ENCODE measurements at places on chromosomes 16 and 17.

- DNase-seq, result no peak
Observed at GRCh38 chr17:39400547-39401411, 647 bp downstream of the FBXL20 start.

- no peak for DNase-seq
Observed at GRCh38 chr16:57190136-57190535, 4.0 kb downstream of the RSPRY1 start.

GRCh38 chr16:66751992-66752322 is 548 bp upstream of the DYNC1LI2 start:
- no peak for DNase-seq

GRCh38 chr17:63571632-63572310 is 21.5 kb downstream of the DCAF7 start:
- DNase-seq, result peak; percentile 42

- no peak for DNase-seq
Observed at GRCh38 chr17:1961189-1961588, 63.9 kb downstream of the RTN4RL1 start.

- no peak for DNase-seq
Observed at GRCh38 chr17:38609280-38610031, 3.7 kb upstream of the SRCIN1 start.

DNA sequence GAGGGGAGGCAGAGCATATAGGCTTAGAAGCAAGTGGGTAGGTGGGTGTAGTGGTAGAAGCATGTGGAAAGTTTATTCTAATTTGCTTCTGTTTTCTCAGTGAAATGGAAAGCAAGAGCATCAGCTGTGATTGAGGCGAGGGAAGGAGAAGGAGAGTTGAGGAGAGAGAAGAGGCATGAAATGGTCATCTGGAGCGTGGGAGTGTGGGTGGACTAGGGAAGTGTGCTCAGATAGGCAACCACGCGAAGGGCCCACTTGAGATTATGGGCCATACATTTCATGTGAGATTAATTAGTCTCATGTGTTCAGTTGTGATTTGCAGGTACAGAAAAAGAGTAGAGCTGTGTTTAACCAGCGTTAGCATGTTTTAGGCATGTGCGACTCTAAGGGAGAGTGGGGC is 20.8 kb upstream of the CDC6 start:
- no peak for DNase-seq

GRCh38 chr16:75271441-75272096 is 20.1 kb upstream of the BCAR1 start:
- no peak for DNase-seq

GRCh38 chr17:2694381-2695242 is 17.0 kb downstream of the CLUH start:
- DNase-seq, result no peak

DNA sequence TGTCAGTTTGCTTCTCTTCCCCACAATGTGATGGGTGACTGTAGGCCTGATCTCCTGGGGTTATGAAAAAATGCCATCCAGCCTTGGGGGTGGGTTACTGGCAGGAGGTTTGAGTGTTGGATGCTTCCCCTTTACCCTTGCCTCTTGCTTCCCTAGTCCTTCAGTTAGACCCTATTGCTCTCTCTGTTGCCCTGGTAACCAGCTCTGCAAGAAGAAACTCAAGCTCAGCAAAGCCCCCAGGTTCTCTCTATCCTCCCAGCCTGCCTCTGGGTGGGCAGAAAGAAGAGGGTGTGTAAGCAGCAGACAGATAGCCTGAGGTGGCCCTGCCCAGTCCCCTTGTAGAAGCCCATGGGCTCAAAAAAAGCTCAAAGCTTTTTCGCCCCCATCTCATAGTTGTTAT is 2.8 kb upstream of the RAPGEFL1 start:
- no peak for DNase-seq

- DNase-seq, result no peak
Observed at GRCh38 chr17:19004421-19005136, at the start of gene FAM83G. Gene FAM83G (minus strand): TSS chr17:19004764. CDS start chr17:19004041, 723 bp downstream.

DNA sequence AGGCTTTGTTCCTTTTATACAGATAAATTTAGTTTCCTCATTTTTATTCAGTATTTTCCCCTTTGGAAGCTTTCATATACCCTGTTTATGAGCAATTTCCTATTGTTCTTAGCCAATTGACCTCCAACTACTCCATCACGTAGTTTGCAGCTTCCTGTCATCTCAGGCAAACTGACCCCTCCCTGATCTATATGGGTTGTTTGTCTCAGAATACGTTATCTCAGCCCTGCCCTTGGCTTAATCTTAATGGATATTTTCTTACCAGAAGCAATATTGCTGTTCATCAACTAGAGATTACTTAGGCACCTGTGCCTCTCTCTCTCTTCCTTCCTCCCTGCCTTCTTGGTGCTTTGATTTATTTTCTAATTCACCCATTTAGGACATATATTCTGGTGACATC is 81.2 kb downstream of the ZNF18 start:
- no peak for DNase-seq

- DNase-seq, result no peak
Observed at GRCh38 chr16:70512456-70512855, 10.9 kb downstream of the COG4 start.

DNA sequence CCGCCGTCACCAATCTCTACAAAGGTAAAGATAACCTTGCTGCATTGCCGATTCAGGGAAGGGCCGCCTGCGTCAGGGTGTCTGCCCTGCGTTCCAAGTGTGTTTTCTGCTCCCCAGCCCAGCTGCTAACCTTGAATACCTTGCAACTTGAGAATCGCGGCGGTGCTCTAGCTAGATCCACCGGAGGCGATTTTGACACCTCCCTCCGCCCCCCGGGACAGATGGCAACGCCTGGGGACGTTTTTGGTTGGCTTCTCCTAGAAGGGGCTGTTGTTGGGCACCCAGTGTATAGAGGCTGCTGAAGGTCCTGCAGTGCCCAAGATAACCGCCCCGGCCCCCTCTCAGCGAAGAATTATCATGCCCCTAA is 1.5 kb downstream of the HAPSTR1 start:
- DNase-seq, result no peak

DNA sequence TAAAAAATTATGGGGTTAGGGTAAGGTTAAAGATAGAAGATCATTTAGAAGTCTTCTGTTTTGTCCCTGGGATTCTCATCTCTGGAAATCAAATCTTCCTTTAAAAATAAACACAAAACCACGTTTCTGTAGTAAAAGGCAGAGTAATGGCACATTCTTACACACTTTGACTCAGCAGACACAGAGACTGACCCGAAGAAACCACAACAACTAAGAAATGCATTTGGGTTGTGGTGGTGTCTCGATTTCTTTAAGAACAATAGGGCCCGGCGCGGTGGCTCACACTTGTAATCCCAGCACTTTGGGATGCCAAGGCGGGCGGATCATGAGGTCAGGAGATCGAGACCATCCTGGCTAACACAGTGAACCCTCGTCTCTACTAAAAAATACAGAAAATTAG is 54.9 kb upstream of the MYH10 start:
- no peak for DNase-seq

GRCh38 chr17:15180121-15180561 is 85.0 kb downstream of the PMP22 start:
- DNase-seq, result no peak

DNA sequence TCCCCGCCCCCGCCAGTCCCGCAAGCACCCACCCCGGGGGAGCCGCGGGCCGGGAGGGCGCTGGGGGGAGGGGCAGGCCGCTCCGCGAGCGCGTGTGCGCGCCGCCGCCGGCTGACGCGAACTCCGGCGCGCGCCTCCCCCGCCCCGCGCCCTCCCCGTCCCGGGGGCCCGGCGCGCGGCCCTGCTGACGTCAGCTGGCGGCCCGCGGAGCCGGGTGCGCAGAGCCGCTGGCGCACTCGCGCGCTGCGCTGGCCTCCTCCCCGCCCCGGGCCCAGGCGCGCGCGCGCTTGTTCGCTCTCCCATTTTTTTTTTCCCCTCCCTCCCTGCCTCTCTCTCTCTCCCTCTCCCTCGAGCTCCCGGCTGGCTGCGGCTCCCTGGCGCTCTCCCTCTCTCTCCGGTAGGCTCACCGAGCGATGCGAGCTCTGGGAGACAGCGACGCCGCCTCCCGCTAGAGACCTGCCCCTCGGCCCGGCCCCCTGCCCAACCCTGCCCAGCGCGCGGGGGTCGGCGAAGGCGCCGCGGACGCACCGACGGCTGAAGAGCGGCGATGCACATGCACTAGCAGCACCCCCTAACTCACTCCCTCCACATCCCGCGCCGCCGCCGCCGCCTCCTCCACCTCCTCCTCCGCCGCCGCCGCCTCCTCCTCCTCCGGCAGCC is at the start of gene GNAO1:
TSS of gene GNAO1 (plus strand) at position 334 of the 660 bp plus-strand sequence. CDS start 747 bp downstream, outside the sequence.
- peak; percentile 30 for DNase-seq

GRCh38 chr17:39194089-39194984 is 3.1 kb downstream of the CACNB1 start:
- DNase-seq, result peak; percentile 20

DNA sequence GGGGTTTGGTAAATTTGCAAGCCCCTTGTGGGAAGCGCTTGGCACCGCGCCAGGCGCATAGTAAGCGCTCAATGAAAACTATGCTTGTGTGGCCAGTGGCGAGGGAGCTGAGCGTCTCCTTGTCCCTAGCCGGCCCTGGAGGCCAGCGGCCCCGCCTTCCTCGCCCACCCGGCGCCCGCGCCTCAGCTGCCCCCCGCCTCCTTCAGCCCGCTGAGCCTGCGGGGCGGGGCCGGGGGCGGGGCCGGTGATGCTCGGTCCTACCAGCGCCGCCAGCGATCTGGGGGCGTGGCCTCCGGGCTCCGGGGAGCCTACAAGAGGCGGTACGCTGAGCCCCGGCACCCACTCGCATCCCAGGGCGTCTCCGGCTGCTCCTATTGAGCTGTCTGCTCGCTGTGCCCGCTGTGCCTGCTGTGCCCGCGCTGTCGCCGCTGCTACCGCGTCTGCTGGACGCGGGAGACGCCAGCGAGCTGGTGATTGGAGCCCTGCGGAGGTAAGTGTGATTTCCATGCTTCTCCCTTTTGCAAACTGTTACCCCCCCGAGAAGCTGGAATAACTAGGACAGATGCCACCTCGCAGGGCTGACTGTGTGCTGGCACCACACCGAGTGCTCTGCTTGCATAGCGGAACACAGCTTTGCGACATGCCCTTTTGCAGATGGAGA is at the start of gene CRISPLD2:
TSS of gene CRISPLD2 (plus strand) at position 342 of the 661 bp plus-strand sequence. CDS start 18,511 bp downstream, outside the sequence.
- DNase-seq, result peak; percentile 69

DNA sequence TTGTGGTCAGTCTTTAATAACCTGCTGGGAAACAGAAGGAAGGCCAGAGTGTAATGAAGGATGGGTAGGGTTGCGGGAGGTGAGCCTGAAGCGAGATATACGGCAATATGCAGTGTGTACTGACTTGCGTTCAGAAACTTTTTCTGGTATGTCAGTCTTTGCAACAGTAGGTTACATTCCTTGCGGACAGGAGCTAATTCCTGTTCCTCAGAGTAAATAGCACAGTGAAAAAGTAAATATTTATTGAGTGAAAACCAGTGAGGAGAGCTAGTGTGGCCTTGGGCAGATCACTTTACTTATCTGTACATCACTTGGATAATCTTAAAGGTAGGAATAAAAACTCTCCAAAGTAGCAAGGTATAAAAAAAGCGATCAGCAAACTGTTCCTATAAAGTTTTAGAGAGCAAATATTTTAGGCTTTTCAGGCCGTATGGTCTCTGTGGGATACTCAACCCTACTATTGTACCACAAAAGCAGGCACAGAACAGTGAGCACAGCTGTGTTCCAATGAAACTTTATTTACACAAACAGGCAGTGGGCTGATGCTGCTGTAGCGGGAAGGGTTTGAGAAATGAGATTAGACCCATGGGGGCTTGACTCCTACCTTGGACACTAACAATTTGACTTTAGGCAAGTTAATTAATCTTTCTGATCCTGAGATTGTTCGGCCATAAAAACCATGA is 348.0 kb downstream of the UTP18 start:
- DNase-seq, result no peak

DNA sequence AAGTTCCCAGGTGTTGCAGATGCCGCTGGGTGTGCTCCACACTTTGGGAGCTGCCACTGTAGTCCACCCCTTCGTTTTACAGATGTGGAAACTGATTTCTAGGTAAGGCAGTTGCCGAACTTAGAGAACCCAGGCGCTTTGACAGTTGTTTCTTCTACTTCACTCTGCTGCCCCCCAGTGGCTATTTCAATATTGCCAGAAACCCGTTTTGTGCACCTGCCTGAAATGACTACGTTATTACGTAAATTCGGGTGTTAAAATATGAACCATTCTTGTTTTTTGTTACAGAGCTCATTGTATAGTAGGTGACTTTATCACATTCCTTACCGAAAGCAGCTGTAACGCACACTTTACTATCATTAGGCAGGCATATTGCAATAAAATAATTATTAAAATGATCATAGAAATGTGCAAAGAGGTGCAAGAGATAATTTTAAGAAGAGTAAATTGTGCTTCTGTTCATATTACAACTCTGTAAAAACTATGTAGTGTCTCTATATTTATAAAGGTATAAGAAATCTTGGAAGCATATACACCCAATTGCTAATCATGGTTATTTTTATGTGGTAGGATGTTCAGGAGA is 44.9 kb downstream of the OTOA start:
- peak; percentile 31 for DNase-seq

GRCh38 chr17:44981221-44981968 is 13.3 kb upstream of the C1QL1 start:
- DNase-seq, result no peak

DNA sequence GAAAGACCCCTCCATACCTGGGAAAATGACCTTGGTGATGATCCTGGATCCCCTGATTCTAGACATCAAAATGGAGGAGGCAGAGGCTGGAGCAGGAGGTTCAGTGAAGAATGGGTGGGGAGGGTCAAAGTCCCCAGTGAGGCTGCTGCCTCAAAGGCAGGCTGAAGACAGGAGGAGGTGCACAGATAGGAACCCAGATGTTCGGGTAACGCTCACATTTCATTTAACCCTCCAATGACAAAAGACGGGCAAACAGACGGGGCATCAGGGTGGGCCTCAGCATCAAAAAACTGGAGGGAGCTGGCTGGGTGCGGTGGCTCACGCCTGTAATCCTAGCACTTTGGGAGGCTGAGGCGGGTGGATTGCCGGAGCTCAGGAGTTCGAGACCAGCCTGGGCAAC is at the start of gene ANKRD40CL:
TSS of gene ANKRD40CL (minus strand) at position 73 of the 400 bp plus-strand sequence. CDS start 605 bp downstream, outside the sequence.
- no peak for DNase-seq

DNA sequence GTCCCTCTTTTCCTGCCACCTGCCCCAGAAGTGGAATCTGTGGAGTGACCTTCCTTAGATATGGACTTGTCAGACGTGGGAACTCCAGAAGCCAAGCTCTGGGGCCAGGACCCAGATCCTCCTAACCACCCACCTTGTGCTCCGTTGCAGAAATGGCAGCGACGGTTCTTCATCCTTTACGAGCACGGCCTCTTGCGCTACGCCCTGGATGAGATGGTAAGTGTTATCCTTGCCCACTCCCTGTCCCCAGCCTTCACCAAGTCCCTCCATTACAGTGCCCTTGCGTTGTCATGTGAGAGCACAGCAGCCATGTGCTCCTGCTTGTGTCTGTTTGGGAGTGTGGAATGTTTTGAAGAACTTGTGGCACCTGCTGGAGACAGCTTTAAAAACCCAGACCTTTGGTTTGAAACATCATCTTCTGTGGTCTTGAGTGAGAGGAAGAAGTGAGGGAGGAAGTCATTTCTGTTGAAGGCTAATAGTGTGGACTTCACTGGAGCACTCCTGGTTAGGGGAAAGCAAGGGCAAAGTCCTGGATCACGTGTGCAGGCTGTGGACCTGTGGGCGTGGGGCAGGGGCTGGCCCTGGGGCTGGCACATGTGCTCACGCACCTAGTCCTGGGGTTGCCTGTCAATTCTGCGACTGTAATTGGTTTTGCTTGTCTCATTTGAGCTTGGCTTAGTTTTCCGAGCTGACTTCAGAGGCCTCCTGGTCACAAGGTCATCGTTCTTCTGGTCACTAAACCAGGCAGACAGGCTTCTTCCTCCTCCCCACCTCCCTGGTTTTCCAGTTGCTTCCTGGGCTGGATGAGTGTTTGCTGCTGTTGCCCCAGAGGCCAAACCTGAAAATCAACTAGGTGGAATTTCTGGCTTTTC is 35.8 kb downstream of the MPRIP start:
- DNase-seq, result no peak

GRCh38 chr17:30415491-30415890 is 36.8 kb downstream of the CPD start:
- DNase-seq, result peak; percentile 20

GRCh38 chr17:17111401-17112393 is 69.4 kb downstream of the MPRIP start:
- DNase-seq, result no peak

All from fibroblast of skin of left quadriceps (primary cell).